ENCODE measurements at places on chromosomes 12 and 14. TPM values are rescaled to one million over a fixed set of nuclear protein-coding genes. Genes with fewer than 3 reads are reported as not detected.
A peak's percentile ranks its signal among the peaks of the same experiment; 100 is the strongest.

Gene EPYC
- 0.04 TPM for total RNA-seq

Gene FAM90A1
- 0.09 TPM for total RNA-seq

Gene HRK
- 0.13 TPM for total RNA-seq

Gene ATL1
- 5.6 TPM for total RNA-seq

Gene RDH16
- 0.27 TPM for total RNA-seq

Gene SLC6A13
- total RNA-seq, result 2.4 TPM

DNA sequence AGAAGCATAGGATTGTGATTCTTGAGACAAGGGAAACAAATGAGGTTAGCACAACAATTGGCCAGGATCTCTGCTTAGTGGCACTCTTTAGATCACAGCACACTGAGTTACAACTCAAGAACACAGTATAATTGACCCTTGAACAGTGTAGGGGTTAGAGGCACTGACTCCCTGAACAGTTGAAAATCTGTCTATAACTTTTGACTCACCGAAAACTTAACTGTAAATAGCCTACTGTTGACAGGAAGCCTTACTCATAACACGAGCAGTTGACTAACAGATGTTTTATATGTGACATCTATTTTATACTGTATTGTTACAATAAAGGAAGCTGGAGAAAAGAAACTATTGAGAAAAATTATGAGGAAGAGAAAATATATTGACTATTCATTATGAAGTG, 296.1 kb downstream of the RERGL start:
- DNase-seq, result no peak

- DNase-seq, result no peak
Measured at GRCh38 chr12:111417784-111418593, 12.3 kb downstream of the SH2B3 start.

DNA sequence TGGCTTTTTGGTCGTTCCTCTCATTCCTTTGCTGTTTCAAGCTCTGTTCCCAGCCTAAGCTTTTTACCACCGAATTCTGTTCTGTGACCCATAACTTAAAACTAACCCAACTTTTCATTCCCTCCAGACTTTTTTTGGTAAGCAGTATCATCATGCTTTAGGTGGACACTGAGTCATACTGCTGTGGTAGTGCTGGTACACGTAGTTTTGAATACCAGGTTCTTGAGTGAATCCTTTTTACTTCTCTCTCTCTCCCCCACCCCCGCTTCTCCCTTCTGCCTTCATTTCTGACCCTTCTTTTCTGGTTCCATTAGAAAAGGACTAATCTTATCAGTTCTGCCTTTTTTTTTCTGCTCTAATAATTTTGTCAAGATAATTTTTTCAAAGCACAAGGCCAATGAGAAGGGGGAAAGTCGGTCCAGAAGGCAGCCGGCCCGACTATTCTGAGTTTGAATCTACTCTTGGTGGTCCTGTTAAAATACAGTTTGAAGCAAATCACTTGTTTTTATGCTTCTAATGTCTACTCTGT, 2.3 kb upstream of the MDM2 start:
- no peak for DNase-seq

GRCh38 chr12:88227263-88227662, 85.2 kb downstream of the TMTC3 start:
- no peak for DNase-seq

DNA sequence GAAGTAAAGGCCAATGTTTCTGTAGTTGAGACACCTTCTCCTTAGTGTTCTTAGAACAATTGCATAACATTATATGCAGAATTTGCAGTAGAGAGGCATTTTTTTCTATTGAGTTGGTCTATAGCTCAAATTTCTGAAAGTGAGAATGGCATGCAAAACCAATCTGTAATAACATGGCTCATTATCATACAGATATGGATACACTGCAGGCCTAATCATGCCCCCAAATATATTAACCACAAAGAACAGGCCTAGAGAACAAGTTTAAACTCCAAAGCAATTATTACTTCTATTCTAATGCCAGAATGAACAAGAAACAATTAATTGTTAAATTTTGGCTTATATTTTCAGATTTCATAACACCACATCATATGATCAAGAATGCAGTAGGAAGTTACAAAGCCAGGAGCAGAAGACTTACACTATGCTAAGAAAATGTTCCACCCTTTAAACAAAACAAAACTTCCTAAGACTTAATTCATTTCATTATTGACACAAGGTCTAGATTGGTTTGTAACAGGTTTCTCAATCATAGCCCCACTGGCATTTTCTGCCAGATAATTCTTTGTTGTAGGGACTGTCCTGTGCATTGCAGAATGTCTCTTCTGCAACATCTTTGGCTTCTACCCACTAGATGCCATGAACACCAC, 26.9 kb downstream of the TMTC1 start:
- DNase-seq, result no peak

- DNase-seq, result no peak
Measured at GRCh38 chr12:31729705-31730104, 884 bp upstream of the AMN1 start.

DNA sequence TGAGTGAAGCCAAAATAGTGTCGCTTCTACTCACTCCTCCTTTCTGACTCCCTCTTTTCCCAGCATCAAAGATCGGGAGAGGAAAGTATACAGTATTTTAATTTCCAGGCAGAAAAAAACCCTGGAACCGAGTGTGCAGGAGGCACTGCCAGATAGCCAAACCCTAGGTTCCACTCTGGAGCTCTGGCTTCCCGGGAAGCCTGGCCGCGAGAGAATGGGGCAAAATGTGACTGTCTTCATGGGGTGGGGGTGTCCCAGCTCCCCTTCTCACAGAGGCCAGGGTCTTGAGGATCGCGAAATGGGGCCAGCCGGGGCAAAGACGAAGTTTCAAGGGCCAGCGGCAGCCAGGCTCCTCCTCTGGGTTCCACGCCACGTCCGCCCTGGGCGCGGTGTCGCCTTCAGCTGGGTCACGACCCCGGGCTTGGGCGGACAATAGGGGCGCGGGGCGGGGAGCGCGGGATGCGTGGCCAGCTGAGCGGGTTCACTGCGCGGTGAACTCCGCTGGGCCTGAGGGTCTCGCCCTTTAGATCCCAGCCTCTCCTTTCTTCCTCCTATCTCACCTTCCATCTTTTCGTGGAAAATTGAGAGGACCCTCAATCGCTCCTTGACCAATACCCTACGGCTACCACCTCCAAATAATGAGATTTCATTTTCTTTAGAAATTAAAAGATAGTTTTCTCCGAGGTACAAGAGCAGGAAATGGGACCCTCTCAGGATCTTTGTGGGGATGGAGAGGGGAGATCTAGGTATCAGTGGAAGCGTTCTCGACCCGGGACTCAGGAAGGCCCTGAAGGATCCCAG, 6.7 kb downstream of the HOXC4 start:
- no peak for DNase-seq

DNA sequence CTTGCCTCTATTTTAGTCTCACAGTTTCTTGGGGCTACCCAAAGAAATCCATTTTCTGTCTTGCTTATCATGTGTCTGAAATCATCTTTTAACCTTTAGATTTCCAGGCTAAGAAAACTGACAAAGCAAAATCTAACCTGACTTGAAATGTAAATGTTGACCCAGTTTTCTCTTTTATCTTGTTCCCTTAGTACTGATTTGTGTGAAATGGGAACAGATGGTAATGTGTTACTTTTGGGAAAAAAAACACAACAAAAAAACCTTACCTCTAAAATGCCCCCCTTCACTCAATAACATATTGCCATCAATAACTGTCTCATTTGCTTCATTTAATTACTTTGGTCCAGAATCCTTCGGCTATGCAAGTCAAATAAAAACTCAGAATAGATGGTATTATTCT, 383.2 kb upstream of the DCN start:
- DNase-seq, result no peak

- no peak for DNase-seq
Measured at GRCh38 chr14:96863327-96863985, 66.3 kb downstream of the VRK1 start.

- peak; percentile 47 for DNase-seq
Measured at GRCh38 chr14:105168496-105168978, at the start of gene JAG2. TSS of gene JAG2 (minus strand) at chr14:105168776. CDS start at chr14:105168420, 356 bp downstream.

DNA sequence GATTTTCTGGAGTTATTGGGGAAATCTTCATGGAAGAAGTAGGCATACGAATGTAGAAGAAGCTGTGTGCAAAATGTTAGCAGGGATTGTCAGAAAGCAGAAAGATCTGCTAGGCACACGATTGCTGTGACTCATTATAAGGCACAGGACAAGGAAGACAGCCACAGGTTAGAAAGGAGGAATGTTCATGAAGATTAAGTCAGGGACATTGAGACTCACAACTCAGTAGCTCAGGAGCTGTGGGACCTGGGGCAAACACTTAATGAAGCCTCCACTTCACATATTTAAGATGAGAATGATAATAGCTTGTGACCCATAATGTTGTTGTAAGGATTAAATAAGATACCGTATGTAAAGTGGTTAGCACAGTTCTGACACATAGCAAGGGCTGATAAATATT, 26.6 kb upstream of the RTRAF start:
- no peak for DNase-seq

- DNase-seq, result peak; percentile 49
Measured at GRCh38 chr14:91350813-91351511, 66.7 kb downstream of the CCDC88C start.

DNA sequence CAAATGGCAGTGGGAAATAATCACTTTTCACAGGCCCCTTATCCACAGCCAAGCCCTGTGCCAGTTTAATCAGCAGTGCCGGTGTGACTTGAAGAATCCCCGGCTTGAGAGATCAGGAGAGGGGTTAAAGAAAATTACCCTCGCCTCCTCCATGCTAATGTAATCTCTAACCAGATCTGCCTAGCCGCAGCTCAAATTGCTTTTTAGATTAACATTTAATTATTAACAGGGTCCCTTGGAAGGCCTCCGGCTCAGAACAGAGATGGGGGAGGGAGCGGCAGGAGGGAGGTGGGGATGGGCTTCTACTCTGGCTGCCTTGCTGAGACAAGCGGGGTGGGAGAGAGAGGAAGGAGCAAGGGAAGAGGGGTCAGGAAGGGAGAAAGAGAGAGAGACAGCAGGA, 24.0 kb downstream of the FAM222A start:
- no peak for DNase-seq

- DNase-seq, result no peak
Measured at GRCh38 chr14:102394717-102395375, 32.1 kb downstream of the TECPR2 start.

DNA sequence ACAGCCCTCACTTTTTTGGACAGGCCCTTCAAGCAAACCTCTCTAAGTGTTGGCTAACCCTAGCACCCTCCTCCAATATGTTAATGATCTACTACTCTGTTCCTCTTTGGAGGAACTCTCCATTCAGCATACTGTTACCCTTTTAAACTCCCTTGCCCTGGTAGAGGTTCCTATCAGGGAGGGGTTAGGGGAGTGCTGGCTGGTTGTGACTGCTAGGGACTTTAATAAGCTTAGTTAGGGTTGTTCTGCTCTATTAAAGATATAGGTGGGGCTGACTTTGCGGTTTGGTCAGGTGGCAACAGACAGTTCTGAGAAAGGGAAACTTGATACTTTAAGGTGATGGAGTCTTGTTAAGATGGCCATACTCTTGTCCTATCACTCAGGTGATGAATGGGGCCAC, 301.5 kb upstream of the FBXO33 start:
- no peak for DNase-seq

DNA sequence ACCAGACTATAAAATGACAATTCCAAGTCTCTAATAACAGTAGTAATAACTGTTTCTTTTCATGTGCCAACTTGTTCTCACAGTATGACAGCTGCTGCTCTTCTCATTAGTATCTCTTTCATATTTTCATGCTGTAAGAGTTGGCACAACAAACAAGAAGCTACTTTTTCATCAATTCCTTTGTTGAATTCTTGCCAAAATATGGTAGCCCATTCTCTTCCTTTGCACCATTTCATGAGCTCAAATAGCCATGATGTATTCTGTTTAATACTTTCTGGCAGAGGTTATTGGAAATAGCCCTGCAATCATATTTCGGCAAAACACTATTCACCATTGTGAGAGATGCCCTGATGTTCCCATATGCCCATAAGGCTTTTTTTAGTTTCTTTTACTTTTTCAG, 1100.7 kb downstream of the TRHDE start:
- peak; percentile 40 for DNase-seq
